ENCODE measurements at places on chromosomes 1 and 21.

DNA sequence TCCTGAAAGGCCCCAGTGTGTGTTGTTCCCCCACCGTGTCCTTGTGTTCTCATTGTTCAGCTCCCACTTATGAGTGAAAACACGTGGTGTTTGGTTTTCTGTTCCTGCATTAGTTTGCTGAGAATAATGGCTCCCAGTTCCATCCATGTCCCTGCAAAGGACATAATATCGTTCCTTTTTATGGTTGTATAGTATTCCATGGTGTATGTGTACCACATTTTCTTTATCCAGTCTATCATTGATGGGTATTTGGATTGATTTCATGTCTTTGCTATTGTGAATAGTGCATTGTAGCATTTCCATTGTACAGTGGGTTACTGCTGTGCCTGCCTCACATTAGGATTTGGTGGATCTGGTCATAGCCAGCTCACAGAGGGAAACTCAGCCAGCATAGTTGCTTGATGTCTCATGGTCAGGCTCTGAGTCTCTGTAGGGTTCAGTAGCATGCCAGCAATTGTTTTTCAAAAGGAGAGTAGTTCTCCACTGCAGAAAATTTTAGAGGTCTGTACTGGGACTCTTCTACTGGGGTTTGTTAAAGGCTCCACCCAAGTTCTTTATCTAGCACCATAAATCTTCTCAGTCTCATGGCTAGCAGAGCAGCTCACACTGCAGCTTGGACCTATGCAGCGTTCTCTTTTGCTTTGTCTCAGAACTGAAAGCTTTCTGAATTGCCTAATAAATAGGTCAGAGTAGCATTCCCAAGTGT lies 41.0 kb downstream of the RUNX3 start:
- DNase-seq = no peak

GRCh38 chr1:112389689-112390088 lies 6.3 kb upstream of the CTTNBP2NL start:
- no peak for DNase-seq

- no peak for DNase-seq
These were observed at the start of gene CD1B for GRCh38 chr1:158331481-158332150. CD1B (minus strand) TSS chr1:158331531; CDS start chr1:158331423, 108 bp downstream.

DNA sequence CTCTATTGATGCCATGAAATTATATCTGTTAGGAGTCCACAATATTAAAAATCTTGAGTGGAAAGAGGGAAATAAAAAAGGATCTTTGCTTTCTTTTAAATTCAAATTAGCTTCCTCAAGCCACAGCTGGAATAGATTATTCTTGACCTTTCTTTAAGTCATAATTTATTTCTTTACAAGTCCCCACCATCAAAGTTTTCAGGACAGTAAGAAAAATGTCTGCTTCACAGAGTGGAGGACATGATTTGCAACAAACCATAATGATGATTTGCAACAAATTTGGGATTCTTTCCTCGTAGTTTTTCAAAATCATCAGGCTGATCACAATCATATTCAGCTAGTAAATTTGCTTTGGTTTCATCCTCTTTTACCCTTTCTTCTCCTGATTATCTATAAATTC lies 301.8 kb upstream of the NRIP1 start:
- DNase-seq = no peak

GRCh38 chr1:159849626-159850366 lies 12.7 kb downstream of the VSIG8 start:
- no peak for DNase-seq

GRCh38 chr1:162070825-162071224 lies 1.3 kb downstream of the NOS1AP start:
- DNase-seq = no peak

DNA sequence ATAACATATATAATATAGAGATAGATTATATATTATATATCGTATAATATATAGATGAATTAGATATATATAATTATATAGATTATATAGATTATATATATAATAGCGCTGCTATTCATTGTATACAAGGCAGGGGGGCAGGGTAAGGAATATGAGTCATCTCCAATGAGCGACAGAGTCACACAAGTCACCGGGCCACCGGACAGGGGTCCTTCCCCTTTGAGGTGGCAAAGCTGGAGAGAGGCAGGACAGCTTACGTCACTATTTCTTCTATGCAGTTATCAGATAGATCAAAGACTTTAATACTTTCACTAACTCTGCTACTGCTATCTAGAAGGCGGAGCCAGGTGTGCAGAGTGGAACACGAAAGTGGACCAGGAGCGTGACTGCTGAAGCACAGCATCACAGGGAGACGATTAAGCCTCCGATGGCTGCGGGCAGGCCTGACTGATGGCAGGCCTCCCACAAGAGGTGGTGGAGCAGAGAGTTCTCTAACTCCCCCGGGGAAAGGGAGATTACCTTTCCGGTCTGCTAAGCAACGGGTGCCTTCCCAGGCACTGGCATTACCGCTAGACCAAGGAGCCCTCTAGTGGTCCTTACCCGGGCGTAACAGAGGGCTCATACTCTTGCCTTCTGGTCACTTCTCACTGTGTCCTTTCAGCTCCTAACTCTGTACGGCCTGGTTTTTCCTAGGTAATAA lies 2154.7 kb downstream of the MRPL39 start:
- peak; percentile 3 for DNase-seq

DNA sequence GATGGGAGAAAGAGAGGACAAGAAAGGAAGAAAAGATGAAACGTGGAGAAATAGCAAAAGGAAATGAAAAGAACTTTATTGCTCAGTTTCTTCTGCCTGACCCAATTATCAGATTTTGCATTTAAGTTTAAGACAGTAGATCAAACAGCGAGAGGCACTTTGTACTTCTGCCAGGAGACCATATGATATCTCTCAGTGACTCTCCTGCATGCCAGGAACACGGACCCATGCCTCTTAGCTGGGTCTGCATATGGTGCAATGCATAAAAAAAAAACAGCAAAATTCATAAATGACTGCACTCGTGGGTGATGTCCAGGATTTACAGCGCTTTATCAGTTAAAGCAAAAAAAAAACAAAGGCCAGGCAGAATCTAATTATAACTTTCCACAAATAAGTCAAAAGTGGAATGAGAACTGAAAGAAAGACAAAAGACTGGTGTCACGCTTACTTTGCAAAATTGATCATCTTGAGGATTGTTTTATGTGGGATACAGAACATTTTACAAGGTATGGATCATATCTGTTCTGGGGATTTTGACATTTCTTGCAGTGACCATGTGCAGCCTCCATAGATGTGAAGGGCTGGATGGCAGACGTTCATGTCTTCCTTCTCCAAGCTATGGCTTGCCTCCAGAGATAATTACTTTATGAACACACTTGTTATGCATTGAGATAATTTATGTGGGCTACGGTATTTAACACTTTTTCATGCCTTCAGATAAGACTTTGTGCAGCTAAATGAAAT lies 79.5 kb downstream of the RUNX1 start:
- DNase-seq = no peak

DNA sequence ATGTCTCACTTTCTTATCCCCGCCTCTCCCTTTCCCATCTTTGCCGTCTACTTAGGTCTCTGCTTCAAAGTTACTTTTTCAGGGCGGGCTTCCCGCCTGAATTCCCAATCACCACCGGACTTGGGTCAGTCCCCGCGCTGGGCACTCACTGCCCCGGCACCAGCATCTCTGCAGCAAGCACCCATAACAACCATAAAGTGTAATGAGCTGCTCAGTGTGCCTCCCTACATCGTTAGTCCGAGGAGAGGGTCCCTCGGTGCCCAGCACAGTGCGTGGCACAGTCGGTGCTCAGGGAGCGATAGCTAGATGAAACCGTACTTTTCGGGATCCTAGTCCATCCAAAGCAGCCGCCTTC lies 633 bp upstream of the CTPS1 start:
- no peak for DNase-seq

- no peak for DNase-seq
These were observed 11.2 kb downstream of the SLFNL1 start for GRCh38 chr1:41010345-41010744.

DNA sequence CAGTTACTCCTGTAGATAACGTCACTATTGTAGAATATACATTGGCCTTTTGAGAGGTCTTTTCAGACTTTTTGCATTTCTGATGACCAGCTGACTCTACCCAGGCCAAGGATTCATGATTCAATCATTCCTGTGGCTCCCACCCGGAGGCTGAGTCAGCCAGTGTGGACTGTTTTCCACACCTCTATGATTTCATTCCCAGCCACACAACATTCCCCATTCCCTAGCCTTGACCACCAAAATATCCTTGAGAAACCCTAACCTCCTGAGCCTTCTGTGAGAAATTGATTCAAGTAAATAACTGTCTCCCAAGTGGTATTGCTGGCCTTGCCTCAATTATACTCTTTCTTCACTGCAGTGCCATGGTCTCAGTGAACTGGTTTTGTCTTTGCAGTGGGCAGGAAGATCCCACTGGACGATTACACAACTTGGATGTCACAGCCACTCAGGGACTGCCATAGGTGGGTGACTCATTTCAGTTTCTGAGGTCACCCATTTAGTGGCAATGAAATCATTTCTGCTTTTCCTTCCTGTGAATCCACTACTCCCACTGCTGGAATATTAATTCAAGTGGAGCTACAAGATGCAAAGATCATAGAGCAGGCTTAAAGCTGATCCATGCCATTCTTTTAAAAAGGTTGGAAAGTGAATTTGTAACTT lies 518.6 kb upstream of the ZP4 start:
- DNase-seq = no peak

- DNase-seq = no peak
These were observed 3.9 kb downstream of the PFDN2 start for GRCh38 chr1:161113915-161114314.

DNA sequence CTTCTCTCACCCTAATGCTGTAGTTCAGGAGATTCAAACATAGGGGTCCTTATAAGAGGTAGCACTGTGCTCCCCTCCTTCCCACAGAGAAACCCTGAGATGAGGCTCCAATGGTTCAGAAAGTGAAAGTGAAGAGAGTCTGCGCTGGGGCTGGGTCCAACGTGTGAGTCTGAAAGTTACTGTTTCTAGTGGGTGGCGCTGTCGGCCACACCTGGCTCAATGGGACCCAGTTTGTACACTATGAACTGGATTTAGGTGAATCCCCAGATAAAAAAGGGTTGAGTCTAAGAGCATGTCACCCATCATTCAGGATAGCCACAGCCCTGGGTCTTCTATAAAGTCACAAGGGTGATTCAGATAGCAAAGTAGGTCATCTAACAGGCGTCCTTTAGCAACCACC lies 2.8 kb downstream of the SMCP start:
- DNase-seq = no peak

DNA sequence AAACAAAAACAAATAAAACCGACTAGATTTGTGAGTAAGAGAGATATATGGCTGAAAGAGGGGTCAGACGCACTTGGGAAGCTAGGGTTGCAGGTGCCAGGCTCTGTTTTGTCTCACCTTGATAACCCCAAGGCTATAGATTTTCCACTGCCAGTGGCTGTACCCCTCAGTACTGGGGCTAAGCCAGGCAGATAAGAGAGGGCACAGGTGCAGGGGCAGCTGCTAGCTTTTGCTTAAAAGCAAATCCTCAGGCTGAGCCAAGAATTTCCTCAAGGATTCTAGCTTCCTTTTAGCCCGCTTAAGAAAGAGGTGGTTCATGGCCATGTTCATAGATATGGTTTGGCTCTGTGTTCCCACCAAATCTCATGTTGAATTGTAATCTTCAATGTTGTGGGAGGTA lies 57.9 kb downstream of the OVGP1 start:
- no peak for DNase-seq

DNA sequence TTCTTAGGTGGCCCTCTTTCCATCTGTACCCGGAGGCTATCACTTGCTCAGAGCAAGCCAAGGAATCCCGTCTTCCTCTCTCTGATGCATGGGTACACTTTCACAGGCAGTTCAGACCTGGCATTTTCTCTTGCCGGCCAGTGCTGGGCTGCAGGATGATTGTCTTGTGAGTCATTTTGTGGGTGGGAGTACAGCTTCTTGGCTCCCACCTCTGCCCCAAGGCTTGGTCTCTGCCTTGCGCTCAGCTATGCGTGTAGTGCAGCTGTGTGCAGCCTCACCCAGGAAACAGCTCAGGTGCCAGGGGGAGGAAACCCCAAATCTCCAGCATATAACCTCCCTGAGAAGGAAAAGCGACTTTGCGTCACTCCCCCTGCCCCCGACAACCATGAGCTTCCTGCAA lies 3.9 kb upstream of the AJAP1 start:
- no peak for DNase-seq

- no peak for DNase-seq
These were observed 6.8 kb upstream of the LY9 start for GRCh38 chr1:160789051-160789701.

GRCh38 chr1:76005765-76006164 lies 68.8 kb upstream of the ST6GALNAC3 start:
- no peak for DNase-seq

DNA sequence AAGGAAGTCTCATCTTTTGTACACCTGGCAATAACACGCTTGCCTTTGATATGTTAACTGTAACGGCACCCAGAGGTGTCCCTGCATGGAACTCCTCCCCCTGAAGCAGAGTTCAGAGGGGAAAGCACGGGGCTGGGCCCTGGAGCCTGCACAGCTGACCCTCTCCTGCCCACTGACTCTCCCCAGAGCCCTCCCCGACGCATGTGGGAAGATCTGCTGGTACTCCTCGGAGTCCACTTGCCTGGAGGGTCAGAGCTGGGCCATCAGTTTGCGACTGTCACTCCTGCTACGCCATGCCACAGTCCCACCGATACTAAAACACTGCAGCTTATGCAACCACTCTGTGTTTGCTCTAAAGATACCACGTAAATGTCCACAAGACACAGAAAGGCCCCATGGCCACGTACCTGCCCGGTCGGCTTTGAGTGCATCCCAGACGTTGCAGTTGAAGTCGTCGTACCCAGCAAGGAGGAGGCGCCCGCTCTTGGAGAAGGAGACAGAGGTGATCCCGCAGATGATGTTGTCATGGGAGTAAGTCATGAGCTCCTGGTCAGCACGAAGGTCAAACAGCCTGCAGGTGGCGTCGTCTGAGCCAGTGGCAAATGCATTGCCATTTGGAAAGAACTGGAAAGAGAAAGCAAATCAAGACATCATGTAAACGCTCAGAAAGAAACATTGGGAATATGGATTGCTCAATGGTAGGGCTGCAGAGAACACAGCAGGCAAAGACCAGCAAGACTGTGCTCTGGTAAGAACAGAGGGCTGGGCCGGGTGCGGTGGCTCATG lies 10.6 kb upstream of the NADK start:
- DNase-seq = no peak

DNA sequence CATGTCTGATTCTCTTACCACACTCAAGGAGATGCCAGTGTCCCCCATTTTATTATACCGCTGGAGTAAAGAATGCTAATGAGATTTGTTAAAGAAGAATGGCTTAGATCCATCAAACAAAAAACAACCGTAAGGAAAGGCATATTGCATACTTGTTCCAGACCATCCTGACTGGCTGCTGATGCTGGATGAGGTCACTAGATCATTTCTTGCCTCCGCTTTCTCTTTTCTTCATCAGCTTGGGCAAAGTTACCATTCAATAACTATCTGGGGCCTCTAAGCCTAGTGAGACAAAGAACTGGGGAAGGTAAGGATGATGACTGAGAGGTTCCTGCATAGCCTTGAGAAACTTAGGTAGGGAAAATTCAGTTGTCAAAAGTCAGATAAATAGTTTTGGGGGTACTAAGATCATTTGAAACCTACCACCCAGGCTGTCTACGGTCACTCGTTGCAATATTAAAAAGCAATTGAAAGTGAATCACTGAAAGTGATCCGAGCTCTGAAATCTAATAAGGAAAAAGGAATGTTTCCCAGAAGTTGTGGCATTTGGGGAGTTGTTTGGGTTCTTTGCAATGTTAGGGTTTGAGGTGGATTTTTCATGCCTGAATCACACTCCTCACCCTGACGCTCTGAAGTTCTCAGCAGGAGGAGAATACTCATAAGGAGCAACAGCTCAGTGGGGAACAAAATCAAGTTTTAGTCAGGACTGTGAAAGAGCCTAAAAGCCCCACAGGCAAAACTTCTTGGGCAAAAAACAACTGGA lies 176.8 kb downstream of the HHIPL2 start:
- DNase-seq = no peak

All from stimulated activated CD4-positive, alpha-beta T cell treated with anti-CD3 and anti-CD28 coated beads, Interleukin-2, amount 100 ng/mL, for 24 hours (primary cell).